ENCODE measurements at places on chromosomes 7 and 10. TPM values are rescaled to one million over a fixed set of nuclear protein-coding genes. Genes with fewer than 3 reads are reported as not detected.
A peak's percentile ranks its signal among the peaks of the same experiment; 100 is the strongest.

DNA sequence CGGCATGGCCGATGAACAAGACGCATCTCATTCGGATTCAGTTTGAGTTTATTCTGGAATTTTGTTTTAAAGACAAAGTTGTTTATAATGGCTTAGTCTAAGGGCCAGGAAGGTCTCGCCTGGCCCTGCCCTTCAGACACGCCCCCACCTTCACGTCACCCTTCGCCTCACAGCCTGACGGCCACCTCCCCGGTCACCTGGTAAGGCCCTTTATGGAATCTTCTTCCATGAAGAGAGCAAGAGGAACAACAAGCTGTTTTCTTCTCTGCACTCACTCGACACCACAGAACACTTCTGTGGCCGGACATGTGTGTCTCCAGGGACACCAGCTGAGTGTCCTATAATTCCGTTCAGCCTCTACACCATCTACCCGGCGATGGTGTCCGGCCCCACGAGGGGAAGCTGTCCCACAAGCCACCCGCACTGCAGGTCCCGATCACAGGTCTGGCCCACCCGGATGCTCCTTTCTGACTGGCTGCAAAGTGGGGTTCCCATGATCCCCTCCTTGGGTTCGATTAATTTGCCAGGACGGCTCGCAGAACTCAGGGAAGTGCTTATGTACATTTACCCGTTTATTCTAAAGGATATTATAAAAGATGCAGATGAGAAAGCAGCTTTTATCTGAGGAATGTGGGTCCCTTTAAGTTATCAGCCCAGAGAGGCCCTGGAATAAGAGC lies 17.4 kb upstream of the KNDC1 start:
- DNase-seq, result no peak

DNA sequence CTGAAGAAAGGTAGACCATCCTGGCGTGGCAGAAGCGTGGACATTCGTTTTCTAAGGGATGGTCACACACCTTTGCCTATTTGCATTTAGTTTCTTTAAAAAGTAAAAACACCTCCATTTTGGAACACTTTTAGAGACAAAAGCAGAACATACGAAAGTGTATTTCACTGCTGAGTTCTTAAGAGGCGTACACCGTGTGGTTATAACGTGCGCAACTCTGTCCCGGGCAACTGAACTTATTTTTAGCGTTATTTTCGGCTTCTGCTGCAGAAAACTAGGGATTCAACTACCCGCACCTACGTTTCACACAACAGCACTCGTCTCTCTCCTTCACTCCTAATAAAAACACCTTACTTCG lies 557 bp upstream of the LSM8 start:
- DNase-seq, result no peak

- no peak for DNase-seq
Measured at GRCh38 chr7:70190281-70190680, 592.0 kb downstream of the AUTS2 start.

DNA sequence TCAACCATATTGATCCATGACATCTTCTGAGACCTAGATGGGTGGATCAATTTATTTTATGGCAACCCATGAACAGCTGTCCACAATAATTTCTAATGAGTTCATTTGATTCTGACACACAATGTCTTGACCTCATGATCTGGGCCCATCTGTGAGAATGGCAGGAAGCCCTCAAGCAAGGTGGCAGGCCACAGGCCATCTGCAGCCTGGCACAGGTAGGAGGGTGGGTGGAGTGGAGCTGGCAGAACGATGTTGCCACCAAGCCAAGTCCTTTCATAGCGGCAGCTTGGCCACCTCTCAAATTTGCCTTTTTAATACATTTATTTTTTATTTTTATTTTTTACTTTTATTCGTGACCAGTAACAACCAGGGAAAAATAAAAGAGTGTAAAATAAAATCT lies 1181.6 kb upstream of the SORCS1 start:
- no peak for DNase-seq

DNA sequence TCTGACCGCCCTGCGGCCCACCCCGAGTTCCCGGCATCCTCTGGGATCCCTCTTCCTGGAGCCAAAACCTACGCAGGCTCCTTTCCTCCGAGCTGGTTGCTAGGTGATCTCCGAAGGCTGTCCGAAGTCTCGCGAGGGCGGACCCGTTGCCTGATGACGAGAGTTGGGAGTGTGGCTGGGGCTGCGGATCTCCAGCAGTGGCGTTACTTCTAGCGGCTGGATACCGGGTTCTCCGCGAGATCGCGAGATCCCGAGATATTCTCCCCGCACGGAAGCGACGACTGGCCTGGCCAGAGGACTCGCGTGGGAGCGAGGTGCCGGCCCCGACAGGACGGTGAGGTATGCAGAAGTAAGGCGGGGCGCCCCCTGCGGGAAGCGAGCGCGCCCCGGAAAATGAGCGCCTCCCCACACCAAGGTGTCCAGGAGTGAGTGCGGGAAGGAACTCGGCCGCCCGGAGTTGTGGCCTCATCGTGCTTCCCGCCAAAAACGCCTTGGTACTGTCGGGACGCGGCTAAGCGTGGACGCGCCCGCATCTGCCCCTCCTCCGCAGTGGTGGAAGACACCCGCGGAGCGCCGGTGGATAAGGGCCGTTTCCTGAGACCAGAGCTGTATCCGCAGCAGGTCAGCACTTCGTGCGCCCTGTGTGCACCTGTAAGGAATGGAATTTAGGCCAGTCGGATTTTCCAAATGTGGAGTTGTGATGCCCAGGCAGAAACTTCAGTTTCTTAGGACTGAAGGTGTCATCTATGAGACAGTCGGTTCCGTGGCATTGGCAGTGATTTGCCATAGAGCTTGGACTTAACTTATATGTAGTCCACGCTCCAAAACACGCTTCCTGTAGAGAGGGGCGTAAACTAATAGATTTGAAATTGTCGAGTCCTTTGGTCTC lies at the start of gene AGBL3:
Gene AGBL3 (plus strand): TSS at position 146 of the 889 bp plus-strand sequence. CDS start 1,426 bp downstream, outside the sequence.
- DNase-seq, result peak; percentile 89

- no peak for DNase-seq
Measured at GRCh38 chr10:72981882-72982529, 27.4 kb upstream of the PLA2G12B start.

DNA sequence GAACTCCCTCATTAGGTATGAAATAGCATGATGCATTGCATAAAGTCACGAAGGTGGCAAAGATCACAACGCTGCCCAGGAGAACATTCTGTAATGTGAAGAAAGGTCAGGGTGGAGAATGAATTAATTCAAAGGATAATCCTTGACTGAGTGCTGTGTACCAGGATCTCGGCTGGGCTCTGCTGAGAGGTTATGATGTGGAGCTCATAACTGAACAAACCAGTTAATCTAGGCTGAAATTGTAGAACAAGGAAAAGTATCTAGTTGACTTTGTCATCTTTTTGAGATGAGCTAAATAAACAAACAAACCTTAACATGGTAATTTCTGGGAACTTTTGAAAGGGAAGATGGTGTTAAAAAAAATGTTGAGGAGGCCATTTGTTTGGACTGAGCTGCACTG lies 6.1 kb downstream of the MSMB start:
- DNase-seq, result no peak

- DNase-seq, result peak; percentile 19
Measured at GRCh38 chr10:10911471-10911921, 106.2 kb upstream of the CELF2 start.

DNA sequence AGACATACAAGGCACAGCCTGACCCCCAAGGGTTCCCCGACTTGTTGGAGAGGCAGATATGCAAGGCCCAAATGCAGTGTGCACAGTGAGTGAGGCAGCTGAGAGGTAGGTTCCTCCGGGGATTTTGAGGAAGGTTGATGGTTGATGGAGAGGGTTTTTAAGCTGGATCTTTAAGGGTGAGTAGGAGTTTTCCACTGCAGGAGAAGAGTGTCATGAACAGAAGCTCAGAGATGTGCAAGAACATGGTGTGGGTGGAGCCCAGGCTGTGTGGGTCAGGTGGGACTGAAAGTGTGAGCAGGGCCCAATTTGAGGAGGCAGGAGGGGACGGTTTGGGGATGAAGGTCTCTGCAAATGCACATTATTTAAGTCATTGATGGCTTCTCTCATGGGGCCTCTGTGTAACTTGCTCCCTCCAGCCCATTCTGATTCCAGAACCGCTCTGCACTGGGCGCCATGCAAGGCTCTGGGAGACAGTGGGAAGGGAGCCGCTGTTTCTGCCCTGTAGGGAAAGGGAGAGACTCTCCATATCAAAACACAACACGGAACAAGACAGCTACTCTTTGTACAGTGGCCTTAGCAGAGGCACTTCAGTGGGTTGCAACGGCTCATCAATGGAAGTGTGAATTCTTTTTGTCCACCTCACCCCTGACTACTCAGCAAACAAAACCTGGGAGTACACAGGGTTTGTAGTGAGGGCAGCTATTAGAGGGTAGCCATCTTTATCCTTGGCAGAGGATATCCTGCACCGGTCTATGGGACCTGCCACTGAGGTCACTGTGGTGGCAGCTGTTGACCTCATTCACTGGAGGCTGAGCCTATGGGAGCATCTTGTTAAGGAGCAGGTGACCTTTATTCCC lies 29.7 kb downstream of the RAMP3 start:
- DNase-seq, result no peak

- DNase-seq, result no peak
Measured at GRCh38 chr7:47647181-47647917, 65.4 kb upstream of the TNS3 start.

- DNase-seq, result no peak
Measured at GRCh38 chr10:29829776-29830175, 195.0 kb upstream of the SVIL start.

DNA sequence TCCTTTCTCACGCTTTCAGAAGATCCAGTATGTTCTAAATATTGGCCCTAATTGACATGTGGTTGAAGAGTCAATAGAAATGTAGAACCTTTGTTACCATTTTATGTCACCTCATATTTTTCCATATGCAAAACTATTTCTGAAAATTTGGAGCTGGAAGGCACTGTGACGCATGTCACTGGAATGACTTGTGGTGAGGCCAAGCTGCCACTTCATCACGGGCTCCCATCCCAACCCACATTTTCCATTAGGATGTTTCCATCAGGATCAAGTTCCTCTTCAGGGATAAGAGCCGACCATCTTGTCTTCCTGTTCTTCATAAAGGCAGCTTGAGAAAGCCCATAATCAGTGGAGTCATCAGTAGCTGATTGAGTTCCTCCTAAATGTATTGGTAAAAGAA lies 1241.7 kb downstream of the GATA3 start:
- DNase-seq, result no peak

GRCh38 chr7:151899513-151900360 lies 22.8 kb upstream of the PRKAG2 start:
- DNase-seq, result no peak

DNA sequence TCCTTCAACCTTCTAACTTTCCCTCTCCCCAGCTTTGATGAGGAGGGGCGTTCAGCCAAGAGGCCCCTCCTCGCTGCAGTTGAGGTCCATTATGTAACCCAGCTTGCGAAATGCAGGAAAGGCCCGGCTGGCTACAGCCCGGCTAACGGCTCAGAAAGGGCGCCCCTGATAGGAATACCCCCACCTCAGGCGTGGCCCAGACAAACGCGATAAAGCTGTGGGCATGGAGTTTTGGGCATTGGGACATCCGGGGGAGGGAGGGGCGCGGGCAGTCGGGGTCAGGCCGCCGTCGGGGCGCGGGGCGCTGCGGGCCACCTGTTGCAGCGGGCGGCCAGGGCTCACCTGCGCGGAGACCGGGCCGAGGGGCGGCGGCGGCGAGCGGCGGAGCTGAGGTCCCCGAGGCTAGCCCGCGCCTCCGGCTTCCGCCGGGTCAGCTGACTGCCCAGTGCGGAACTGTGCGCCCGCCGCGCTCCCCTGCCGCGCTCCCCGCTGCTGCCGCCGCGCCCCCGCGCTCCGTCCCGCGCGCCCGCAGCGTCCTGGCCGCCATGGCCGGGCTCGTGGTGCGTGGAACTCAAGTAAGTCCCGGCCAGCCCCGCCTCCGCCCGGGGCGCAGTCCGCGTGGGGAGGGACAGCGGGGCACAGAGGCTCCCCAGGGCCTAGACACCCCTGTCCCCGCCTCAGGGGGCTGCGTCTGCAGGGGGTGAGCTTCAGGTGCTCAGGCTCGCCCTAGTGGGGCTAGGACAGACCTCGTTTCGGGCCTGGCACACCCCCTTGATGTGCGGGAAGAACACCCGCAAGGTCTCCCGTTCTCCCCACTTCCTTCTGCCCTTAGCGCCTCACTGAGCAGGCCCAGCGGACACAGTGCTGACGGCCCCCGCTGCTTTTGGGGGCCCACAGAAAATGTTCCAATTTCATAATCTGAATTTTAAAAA lies at the start of gene LRMDA:
Gene LRMDA (plus strand): TSS at position 445 of the 932 bp plus-strand sequence.
- peak; percentile 71 for DNase-seq

DNA sequence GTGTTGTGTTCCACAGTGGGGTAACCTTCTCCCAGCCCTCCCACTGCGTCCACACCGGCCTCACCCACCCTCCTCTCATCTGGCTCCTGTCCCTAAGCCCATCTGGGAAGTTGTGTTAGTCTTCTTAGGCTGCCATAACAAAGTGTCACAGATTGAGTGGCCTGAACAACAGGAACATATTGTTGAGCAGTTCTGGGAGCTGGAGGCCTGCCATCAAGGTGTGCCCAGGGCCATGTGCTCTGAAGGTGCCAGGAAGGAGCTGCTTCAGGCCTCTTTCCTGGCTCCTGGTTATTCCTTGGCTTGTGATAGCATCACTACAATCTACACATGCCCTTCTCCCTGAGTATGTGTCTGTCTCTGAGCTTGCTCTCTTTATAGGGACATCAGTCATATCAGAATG lies 327.6 kb upstream of the COBL start:
- DNase-seq, result no peak

GRCh38 chr10:1732564-1732996 lies 4.7 kb downstream of the ADARB2 start:
- no peak for DNase-seq

GRCh38 chr7:24457219-24457558 lies 116.1 kb upstream of the PALS2 start:
- DNase-seq, result no peak

Gene CPXM2
- 125 TPM for total RNA-seq

Gene HTRA1
- 112 TPM for total RNA-seq

Gene DPY19L1
- 190 TPM for total RNA-seq

Gene NCF1
- 4.0 TPM for total RNA-seq

Gene UTF1
- total RNA-seq, result not detected

Gene TIAL1
- 35.5 TPM for total RNA-seq

Gene GJD4
- total RNA-seq, result not detected

Gene SLC26A5
- not detected for total RNA-seq

Gene CYP17A1
- total RNA-seq, result 116 TPM

Gene PON3
- total RNA-seq, result not detected

All from ascending aorta (tissue), 2 donors.